ENCODE measurements at places on chromosomes 4 and X.
A peak's percentile ranks its signal among the peaks of the same experiment; 100 is the strongest.

- DNase-seq = no peak
Measured at GRCh38 chrX:10011261-10011931, 44.2 kb downstream of the CLDN34 start.

DNA sequence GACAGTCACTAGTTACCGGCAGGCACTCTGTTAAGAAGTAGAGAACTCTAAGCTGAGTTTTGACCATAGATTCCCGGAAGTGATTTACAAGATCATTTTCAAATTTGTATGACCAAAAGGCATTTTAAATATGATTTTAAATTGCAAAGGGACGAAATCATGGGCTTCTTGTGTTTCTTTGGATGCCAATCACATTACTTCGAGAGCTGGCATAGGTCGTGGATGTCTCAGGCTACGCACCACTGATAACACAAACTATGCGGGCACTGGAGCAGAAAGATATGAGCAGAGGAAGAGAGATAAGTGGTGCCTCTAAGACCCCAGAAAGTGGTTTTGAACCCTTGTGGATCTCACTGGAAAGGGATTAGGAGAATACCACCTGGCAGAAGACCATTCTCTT, 294.2 kb upstream of the FTHL17 start:
- DNase-seq = no peak

DNA sequence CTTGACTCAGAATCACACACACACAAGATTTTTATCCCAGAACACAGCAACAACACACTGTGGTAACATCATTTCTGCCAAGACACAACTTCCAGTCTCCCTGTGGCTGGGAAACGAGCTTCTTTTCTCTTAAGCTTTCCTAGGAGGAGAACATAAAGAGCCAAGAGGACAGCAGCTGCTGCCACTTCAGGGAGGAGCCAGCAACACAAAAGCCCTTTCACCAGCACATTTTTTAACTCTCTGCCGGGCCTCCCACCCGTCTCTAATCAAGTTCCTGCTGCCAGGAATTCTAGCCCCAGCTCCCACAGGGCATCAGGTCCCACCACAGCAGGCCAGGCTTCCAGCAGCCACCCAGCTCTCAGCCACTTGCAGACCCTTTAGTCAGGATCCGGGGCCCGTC, 22.4 kb downstream of the FAT1 start:
- DNase-seq = peak; percentile 65

- no peak for DNase-seq
Measured at GRCh38 chr4:59044286-59044900, 1934.2 kb upstream of the IGFBP7 start.

- DNase-seq = no peak
Measured at GRCh38 chrX:41684138-41684537, 4.6 kb upstream of the GPR34 start.

- peak; percentile 81 for DNase-seq
Measured at GRCh38 chr4:8303485-8304281, 34.1 kb downstream of the HTRA3 start.

GRCh38 chr4:109614015-109614414, 54.0 kb downstream of the MCUB start:
- DNase-seq = no peak

DNA sequence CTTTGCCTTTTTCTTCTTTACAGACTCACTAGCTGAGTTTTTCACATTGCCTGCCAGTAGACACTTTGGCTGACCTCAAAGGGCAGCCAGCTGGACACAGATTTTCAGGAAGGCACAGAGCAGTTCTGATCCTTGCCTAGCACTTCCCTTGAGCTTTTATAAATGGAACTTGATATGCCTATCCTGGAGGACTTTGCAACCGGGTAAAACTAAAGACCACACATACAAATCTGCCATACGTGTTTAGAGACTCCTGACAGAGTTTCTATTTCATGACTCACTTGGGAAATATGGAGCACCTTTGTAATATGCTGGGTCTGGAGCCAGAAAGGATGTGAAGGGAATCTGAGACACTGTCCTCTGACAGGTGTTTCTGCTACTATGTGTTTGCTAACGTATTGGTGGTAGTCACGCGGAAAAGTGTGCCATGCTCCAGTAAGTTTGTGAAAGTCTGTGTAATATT, 56.7 kb upstream of the RASSF6 start:
- no peak for DNase-seq

GRCh38 chrX:100717363-100717762, 14.6 kb downstream of the SYTL4 start:
- DNase-seq = no peak

DNA sequence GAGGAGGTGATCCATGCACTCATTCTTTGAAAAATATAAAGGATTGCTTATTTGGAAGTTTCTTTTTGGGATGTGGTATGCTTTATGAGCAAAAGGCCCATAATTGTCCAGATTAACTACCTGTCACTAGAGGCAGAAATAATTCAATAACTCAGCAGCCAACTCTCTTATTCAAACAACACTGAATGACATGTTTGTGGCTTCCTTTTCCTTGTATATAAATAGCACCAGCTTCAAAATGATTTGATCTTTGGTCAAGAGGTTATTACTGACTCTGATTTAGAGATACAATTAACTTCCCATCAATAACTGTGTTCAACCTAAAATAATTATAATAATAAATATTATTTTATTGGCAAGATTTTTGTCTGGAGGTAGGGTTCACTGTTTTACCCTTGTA, 232.3 kb downstream of the AFF2 start:
- no peak for DNase-seq

DNA sequence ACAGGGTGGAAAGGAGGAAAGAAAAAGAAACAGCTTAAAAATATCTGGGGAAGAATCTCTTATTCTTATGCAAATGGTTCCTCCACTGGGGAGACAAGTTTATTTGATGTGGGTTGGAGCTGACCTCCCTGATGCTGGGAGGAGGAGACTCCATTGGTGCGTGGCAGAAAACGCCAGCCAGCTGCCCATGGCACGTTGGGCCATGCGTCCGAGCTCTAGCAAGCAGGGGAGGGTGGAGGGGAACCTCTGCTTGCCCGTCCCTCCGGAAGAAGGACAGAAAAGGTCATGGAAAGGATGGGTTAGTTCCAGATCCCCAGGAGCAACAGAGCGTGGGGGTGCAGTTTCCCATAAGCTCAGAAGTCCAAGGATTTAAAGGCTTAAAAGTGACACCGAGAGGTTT, 210.4 kb downstream of the KLHL4 start:
- no peak for DNase-seq

DNA sequence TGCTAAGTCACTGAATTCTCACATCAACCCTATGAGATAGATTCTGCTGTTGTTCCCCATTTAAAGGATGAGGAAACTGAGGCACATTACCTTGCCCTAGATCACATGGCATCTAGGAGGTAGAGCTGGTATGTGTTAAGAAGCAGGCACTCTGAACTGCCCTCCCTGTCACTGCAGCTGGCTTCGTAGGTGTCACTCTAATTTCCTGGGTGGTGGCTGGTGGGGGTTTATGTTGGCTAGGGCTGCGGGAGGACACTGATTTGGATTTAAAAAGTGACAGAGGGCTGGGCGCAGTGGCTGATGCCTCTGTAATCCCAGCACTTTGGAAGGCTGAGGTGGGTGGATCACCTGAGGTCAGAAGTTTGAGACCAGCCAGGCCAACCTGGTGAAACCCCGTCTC, 93.0 kb downstream of the ARHGAP10 start:
- DNase-seq = no peak

DNA sequence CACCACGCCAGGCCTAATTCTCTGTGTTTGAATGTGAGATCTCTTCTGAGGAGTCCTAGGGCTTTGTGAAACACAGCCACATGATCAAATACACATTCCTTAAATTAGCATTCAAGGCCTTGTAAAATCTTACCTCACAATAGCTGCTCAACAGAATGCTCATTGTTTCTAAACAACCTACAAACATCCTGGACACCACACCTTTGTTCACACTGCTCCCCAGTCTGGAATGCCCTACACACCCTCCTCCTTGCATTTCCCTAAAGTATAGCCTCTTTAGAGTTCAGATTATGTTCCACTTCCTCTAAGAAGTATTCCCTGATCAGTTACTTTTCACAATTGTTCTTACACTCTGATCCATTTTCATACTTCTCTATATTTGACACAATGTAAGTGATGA, 110.6 kb downstream of the AGTR2 start:
- no peak for DNase-seq

GRCh38 chr4:47624031-47624441, 139.0 kb downstream of the ATP10D start:
- DNase-seq = peak; percentile 54

DNA sequence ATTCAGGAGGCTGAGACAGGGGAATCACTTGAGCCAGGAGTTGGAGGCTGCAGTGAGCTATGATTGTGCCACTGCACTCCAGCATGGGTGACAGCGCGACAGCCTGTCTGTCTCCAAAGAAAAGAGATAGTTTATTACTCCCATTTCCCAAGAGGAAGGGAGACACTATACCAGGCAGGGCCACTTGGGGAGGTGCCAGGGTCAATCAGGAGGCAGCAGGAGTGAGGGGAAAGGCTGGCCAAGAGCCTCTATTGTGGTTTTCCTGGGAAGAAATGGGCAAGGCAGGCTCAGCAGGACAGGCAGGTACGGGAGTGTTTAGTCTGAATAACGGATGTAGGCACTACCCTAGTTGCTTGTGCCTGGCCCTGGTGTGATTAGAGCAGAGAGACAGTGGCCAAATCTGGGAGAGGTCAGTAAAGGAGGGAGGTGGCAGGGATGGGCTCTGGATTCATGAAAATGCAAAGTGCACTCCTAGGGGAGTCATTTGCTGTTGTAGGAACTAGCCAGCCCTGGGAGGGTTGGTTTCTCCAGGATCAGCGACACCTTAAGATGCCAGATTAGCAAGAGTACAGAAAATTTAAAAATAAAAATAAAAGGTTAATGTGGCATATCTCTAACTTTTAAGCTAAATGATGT, 20.2 kb upstream of the CDKN2AIP start:
- no peak for DNase-seq

- DNase-seq = peak; percentile 21
Measured at GRCh38 chrX:139930916-139931645, 1.8 kb downstream of the ATP11C start.

- DNase-seq = no peak
Measured at GRCh38 chr4:174058846-174059245, 224.6 kb downstream of the FBXO8 start.

GRCh38 chr4:86496094-86497080, 97.7 kb upstream of the PTPN13 start:
- DNase-seq = peak; percentile 35

DNA sequence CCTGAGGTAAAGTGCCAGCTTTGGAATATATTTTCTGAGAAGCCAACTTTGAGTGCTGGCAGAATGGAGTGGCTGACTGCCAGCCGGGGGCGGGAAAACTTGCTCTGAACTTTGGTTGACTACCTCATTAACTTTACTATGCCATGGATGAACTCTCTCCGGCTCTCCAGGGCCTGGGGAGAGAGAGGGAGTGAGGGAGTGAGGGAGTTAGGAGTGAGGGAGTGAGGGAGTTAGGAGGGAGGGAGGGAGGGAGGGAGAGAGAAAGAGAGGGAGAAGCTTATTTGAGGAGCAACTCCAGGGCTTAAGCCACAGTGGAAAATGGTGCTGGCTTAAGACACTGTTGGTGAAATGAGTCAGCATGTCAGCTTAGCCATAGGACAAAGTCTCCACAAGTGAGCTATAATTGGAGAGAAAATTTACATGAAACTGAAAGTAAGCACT, 280.9 kb upstream of the RPS6KA3 start:
- DNase-seq = no peak

DNA sequence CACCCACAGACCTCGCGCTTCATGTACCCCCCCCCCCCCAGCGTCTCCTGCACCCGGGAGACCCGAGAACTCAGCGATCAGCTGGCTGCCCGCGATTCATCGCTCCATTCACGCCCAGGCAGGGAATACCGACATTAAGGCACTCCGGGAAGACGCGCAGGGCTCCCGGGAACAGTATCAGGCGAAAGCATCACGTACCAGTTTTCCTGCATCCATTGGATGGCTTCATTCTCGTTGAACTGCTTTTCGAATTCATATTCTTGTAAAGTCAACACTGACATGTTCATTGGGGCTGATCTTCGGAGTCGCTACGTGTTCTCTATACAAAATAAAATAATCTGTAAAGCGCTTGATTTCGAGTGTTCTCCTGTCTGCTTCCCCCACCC, 373 bp downstream of the ELOVL6 start:
- DNase-seq = peak; percentile 41

GRCh38 chr4:123930996-123931395, 534.4 kb downstream of the SPRY1 start:
- no peak for DNase-seq

- DNase-seq = no peak
Measured at GRCh38 chrX:71992711-71993110, 82.1 kb downstream of the NHSL2 start.

DNA sequence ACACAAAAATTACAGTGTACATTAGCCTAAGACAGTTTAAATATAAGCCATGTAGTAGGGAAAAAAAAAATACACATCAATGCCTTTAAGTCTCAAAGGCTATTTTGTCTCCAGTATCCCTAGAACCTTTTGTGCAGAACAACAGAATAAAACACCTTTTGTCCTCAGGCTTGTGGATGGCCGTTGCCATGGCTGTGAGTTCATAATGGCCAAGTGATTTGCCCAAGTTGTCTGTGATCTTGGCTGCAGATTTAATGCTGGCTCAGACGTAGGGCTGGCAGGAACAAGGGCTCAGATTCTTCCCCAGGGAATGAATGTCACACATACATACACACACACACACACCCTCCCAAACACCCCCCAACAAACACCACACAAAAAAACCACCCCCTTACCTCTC, 25.3 kb downstream of the GPM6B start:
- DNase-seq = no peak

DNA sequence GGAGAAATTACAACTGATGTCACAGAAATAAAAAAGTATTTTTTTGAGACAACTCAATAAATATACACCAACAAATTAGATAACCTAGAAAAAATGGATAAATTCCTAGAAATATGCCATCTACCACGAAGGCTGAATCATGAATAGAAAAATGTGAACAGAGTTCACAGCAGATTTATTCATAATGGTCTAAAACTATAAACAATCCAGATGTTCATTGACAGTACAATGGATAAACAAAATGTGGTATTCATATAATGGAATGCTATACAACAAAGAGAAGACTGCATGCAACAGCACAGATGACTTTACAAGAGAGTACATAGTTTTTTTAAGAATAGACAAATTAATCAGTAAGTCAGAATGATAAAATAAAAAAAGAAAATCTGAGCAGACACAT, 55.2 kb downstream of the CLOCK start:
- DNase-seq = no peak

DNA sequence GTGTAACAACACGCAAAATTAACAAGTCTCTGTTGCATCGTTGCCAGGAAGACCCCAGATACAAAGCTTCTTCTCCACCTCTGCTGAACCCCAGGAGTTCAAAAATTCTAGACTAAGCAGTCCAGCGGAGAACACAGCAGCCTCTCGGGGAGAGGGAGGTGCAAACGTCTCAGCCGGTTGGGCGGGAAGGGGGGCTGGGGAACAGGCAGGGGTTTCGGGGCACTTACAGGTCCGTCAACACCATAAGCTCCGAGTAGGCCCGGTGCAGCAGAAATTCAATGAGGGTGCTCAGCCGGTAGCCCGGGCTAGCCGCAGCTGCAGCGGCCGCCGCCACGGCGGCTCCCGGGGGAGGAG, 394 bp downstream of the MED14 start:
- no peak for DNase-seq

DNA sequence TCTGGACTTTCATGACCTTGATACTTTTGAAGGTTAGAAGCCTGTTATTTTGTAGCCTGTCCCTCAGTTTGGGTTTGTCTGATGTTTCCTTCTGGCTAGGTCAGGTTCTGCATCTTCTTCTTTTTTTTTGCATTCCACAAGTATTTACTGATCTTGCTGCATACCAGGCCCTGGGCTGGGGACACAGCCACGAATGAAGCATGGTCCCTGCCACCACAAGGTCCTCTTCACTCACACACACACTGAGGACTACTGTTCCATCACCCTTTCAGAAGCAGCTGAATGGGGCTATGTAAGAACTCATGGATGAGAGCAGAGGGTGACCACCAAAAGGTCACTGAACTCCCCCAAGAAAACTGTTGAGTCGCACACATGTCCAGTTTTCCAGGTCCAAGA, 39.2 kb downstream of the USP11 start:
- no peak for DNase-seq
